Left lobe of liver (tissue), 2 donors: ENCODE measurements at places on chromosomes 3 and 15.

DNA sequence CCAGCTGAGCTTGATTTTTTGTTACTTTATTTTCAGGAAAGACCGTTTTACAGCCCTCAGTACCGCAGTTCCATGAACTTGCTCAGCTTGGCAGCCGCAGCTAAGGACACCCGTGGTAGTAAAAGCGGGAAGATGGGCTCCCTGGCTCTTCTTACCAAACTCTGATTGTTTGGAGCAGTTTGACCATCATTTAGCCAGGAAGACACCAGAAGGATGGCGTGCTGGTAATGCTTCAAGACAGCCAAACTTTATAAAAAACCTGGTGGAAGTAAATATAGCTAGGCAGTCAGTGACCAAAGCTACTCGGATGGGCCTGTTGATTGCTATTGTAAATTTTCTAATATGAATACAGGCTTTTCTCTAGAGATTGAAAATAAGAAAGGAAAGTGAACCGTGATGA is 28.9 kb downstream of the POLR2M start:
- no peak for DNase-seq

GRCh38 chr3:12999147-13000140 is 73.8 kb downstream of the IQSEC1 start:
- peak; percentile 74 for DNase-seq

DNA sequence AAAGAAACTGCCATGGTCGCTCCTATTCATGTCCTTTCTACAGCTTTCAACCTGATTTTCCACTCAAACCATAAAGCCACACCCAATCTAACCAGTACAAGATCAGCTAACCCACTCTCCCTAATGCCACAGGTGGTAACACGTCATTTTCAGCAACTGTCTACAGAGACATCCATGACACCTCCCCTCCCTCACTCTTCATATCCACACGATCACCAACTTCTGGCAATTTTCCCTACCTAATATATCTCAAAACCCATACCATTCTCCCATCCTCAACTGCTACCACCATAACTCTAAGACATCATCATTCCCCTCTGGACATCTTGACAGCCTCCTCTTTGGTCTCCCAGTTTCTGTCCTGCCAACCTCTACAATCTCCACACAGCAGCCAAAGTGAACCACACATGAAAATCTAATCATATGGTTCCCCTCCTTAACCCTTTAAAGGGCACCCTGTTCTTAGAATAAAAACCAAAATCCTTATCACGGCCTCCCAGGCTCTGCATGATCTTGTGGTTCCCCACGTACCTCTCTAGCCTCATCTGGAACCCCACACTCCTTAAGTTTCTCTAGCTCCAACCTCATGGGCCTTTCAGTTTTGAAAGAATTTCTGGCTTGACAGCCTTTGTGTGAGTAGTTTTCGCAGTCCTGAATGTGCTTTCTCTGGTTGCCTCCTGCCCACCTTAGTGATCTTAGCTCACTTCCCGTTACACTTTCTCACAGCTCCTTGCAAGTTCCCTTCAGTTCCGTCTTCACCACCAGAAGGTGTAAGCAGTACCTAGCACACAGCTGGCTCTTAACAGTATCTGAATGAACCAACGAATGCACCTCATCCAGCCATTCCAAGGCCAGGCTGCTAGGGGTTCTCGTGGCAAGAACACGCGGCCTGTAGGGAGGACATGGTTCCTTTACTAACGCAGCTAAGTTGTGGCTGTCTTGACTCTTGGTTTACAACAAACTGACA is 33.4 kb downstream of the SPINK8 start:
- no peak for DNase-seq

- DNase-seq: no peak
Observed at GRCh38 chr3:154469585-154469984, 39.6 kb upstream of the GPR149 start.

- DNase-seq: no peak
Observed at GRCh38 chr3:178505832-178506231, 30.4 kb upstream of the KCNMB2 start.

DNA sequence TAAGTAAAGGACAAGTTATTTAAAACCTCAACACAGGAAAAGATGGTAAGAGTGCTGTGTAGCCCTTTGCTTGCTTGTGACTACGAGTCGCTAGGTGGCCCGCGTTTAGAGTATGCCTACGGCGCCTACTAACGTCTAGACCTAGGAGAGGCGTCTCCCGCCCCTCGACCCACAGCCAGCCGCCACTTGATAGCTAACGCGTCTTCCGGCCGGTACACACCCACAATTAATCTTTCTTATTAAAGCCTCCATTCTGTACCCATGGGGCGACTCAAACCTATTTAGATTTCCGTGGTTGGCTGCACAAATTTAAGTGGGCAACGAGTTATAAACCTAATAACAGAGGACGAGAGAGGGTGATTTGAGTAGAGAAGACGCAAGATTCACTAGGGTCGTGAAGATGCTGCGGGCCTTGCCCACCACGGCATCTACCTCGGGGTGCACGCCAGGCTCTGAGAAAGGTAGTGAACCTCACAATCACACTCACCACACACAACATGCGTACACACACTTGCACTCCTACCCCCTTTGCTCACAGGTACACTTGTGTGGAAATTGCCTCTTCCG is 12.0 kb downstream of the SOX2 start:
- DNase-seq: no peak
